ENCODE measurements at places on chromosomes 3 and 15.

GRCh38 chr3:78153973-78154372 lies 1114.1 kb downstream of the ROBO2 start:
- no peak for DNase-seq

- no peak for DNase-seq
These were observed 9.3 kb downstream of the LOXL1 start for GRCh38 chr15:73935547-73935946.

- no peak for DNase-seq
These were observed 203.3 kb upstream of the IL12A start for GRCh38 chr3:159785273-159785708.

GRCh38 chr3:109432833-109433232 lies 95.5 kb upstream of the DPPA4 start:
- no peak for DNase-seq

DNA sequence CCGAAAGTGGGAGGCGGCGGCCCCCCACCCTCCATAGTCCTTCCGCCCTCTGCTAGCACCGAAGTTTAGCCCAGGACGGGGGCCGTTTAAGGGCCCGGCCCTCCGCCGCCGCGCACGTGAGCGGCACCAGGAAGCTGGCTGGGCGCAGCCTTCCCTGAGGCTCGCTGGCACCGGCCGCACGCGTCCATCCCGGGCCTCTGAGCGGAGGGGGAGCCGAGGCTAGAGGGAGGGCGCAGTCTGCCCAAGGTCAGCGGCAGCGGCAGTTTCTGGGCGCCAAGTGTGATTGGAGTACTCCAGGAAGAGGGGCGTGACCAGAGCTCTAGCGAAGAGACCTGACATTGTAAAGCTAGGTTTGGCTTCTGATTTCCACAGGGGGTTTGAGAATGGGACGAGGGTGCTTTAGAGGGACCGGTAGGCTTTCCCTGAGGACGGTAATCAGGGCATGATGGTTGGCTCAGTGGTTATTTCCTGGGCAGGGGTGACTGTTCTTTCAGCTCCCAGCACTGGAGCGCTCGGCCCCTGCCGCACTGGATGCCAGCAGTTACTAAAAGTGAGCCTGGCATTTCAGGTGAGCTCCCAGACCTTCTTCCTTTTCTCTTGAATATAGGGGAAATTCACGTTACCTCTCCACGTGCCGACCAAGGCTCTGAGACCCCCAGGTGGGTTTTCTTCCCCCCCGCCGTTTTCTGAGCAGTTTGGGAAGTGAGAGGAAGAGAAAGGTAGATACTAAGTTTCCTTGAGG lies 853 bp downstream of the TEX264 start:
- DNase-seq = no peak

DNA sequence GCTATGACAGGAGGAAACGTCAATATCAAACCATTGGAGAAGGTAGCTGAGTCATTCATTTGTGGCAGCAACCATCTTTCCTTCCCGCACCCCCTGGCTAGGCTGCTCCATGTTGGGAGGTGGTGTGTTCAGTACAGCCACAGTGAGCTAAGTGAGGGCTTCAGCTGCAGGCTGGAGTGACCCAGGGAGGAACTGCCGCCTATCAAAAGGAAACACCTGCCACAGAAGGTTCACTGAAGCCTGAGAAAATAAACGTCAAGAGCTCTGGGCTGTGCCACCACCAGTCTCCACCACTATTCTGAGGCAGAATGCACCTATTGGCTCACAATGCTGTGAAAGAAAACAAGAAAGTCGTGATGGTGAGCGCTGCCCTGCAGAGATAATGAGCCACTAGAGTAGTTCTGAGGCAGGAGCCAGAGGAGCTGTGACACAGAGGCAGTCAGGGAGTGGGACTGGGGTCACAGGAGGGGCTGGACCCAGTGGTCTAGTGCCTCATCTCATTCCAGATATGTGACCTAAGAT lies 34.8 kb upstream of the CD47 start:
- no peak for DNase-seq

DNA sequence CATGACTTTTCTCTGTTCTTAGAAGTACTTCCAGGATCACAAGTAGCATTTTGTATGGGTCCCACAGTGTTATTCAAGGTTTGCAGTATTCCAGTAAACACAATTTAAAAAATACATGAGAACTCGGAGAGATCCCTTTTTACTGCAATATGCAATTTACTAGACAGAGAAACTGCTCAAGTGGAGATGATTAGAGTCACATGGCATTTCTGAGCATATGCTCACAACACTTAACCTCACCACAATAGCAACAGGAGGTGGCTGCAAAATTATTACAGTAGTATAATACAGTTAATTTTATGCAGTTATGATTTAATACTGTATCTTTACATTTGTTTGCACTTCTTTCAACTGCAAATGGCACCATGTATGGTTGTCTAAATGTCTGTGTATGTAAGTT lies 87.5 kb downstream of the PIK3CB start:
- DNase-seq = no peak

GRCh38 chr3:79766496-79767193 lies 1.2 kb downstream of the ROBO1 start:
- peak; percentile 47 for DNase-seq

- no peak for DNase-seq
These were observed 34.6 kb upstream of the THSD4 start for GRCh38 chr15:71080705-71081104.

DNA sequence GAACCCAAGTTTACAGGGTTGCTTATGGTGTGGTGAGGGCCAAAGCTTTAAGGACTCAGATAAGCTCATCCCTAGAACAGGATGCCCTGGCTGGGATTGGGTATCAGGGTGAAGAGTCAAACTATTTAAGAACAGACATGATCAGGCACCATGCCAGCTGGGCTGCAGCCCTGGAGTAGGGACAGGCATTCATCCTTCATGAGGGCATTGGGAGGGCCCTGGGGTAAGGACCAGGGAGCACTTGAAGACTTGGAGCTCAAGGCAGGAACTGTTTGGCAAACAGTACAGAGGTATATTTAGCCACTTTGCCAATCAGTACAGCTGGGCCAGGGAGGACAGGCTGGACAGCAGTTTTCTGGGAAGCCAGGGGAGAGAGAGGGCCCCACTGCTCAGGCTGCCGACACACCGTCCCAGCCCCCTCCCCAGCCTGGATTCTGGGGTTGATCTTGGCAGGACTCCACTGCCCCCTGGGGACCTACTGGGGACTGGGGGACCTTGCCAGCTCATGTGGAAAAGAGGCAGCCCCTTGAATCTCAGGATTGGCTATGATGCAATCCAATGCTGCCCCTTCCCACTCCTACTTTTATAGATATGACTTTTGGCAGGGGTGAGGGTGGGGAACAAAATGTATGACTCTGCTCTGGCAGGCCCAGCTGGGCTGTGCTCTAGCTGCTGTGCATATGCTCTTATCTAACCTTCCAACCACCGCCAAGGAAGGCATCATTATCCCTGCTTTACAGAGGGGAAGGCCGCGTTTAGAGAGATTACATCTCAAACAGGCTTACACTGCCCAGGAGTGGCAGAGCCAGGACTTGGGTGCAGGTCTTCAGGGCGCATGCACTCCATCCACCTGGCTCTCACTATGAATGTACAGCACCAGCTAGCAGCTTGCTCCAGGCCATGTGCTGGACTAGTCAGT lies 2.3 kb downstream of the PLA2G4E start:
- no peak for DNase-seq

GRCh38 chr3:33883951-33884561 lies 85.6 kb downstream of the PDCD6IP start:
- DNase-seq = no peak

DNA sequence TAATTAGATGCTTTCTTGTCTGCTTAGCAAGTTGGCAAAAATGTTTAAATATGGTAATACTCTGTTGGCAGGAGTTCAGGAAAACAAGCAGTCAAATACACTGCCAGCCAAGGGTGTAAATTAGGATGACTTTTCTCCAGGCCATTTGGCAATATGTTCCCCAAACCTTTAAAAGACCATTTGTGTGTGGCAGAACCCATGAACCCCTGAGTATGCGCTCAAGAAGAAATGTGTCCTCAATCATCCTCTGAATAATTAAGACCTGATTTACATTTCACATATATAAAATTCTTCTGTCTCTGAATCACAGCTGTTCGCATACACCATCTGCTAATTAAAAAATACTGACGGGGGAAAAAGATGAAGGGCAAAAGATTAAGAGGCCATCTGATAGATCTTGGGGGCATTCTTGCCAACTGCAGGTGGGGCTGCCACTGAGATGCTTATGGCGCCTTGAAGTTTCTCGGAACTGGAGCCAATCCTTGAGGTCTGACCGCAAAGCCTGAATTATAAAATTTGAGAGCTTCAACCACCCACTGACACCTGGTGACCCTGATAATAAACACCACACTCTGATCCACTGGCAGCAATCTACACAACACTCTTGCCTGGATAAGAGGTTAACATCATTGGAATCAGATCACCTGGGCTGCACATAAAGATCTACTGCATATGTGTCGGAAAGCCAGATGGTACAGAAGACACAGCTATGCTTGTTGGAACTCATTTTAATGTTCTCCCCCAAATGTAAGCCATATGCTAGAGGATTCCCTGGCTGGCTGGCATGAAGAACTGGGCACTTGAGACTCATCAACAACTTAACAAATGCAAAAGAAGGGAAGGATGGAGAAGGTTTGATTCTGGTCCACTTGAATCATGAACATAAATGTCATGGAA lies 190.6 kb downstream of the OSBPL10 start:
- no peak for DNase-seq

DNA sequence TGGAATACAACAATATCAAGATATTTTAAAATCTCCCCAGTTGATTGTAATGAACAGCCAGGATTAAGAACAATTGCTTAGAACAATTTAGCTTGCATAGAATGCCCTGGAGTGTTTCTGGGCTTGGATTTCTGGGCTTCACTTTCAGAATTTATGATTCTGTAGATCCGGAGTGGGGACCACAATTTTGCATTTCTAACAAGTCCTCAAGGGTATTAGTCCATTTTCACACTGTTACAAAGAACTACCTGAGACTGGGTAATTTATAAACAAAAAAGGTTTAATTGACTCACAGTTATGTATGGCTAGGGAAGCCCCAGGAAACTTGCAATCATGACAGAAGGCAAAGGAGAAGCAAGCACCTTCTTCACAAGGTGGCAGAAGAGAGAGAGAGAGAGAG lies 54.3 kb upstream of the MYRIP start:
- no peak for DNase-seq

- no peak for DNase-seq
These were observed 574 bp downstream of the SLC38A3 start for GRCh38 chr3:50205413-50206276.

DNA sequence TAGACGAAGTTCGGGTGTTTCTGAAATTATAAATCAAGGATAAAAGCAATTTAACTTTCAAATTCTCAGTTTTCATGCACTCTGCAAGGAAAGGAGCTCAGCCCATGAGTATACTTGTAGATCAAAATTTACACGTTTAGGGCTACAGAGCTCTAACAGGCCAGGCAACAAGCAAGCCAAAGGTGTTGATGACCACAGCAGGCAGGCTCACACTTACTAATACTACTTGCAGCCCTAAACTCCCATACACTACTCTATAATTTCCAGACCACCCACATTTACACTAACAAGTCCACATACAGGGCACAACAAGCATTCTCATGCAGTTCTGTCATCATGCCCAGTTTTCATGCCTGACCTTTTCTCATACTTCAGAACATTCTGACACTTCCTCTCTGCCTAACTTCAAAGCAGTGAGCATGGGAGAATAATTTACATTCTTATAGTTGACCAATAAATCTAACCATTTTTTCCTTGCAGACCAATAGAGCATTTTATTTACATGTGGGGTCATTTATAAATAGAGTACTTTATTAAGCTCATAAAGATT lies 124.7 kb upstream of the FRMD4B start:
- DNase-seq = no peak

DNA sequence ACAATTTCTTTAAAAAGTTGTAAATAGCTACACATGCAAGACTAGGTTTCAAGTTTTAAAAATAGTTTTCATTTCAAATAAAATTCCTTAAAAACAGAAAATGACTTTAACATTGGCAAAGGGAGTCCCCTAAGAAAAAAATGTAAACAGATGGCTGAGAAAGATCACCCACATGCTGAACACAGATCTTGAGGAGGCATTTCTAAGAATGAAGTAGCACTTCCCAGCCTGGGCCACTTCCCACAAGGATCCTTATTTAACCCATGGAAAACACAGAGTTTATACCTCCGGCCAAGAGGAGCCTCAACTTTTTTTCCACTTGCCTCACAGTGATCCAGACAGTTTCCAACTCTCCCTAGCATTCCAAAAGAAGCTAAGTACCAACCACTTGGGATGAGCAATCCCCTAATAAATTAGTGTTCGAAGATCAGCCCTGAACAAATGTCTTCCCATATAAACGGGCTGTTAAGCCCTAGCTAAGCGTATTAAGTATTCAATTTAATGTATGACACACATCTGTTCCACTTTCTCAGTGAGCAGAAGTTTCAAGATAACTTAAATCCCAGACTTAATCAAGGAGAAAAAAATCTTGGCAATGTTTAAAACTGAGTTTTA lies 61.4 kb downstream of the GADL1 start:
- DNase-seq = no peak

GRCh38 chr3:144424606-144425005 lies 453.0 kb downstream of the DIPK2A start:
- DNase-seq = no peak

DNA sequence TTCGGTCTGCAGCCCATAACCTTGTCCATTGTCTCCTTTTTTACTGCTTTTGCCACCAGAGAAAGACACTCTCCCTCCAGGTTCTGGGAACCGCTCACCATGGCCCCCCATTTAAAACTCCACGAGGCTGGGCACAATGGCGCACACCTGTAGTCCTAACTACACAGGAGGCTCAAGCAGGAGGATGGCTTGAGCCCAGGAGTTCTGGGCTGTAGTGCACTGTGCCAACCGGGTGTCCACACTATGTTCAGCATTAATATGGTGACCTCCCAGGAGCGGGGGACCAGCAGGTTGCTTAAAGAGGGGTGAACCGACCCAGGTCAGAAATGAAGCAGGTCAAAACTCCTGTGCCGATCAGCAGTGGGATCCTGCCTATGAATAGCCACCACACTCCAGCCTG lies 28.0 kb upstream of the IDH2 start:
- no peak for DNase-seq

GRCh38 chr3:14548321-14548729 lies 8.2 kb upstream of the GRIP2 start:
- DNase-seq = peak; percentile 57

DNA sequence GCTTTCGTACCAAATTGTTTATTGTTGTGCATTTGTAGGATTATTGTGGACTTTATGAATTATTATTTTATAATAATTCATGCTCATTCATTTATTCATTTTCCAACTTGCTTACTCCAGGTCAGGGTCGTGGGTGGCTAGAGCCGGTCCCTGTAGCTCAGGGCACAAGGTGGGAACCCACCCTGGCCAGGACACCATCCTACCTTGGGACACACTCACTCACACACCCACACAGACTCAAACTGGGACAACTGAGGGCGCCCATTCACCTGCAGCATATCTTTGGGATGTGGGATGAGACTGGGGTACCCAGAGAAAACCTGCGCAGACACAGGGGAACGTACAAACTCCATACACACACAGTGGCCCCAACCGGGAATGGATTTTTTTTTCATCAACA lies 40.6 kb downstream of the SSUH2 start:
- DNase-seq = no peak

- DNase-seq = peak; percentile 13
These were observed 281.4 kb upstream of the TLE3 start for GRCh38 chr15:70379134-70379533.

- DNase-seq = no peak
These were observed 433.3 kb downstream of the FOXP1 start for GRCh38 chr3:71149959-71150954.

All from mesothelial cell of epicardium (in vitro differentiated cells).